Stimulated activated CD4-positive, alpha-beta T cell treated with anti-CD3 and anti-CD28 coated beads, Interleukin-4, amount 100 ng/mL, for 48 hours (primary cell): ENCODE measurements at places on chromosomes 5 and 9.
A peak's percentile ranks its signal among the peaks of the same experiment; 100 is the strongest.

GRCh38 chr9:126472948-126473298 is 140.8 kb upstream of the LMX1B start:
- no peak for DNase-seq

DNA sequence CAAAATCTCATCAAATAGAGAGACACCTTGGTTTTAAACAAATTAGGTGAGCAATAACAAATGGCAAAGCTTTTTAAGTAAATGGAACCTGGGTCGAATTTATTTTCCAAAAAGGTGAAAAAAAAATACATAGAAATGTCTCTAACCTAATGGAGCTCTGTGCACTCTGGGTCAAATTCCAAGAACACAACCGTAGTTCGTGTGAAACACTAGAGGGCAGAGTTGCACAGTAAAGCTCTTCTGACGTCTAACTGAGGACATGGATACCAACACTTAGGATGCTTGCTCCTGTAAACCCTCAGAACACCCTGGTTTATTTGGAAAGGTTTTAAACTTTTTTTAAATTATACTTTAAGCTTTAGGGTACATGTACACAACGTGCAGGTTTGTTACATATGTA is 18.9 kb downstream of the MARCHF11 start:
- DNase-seq, result peak; percentile 2

DNA sequence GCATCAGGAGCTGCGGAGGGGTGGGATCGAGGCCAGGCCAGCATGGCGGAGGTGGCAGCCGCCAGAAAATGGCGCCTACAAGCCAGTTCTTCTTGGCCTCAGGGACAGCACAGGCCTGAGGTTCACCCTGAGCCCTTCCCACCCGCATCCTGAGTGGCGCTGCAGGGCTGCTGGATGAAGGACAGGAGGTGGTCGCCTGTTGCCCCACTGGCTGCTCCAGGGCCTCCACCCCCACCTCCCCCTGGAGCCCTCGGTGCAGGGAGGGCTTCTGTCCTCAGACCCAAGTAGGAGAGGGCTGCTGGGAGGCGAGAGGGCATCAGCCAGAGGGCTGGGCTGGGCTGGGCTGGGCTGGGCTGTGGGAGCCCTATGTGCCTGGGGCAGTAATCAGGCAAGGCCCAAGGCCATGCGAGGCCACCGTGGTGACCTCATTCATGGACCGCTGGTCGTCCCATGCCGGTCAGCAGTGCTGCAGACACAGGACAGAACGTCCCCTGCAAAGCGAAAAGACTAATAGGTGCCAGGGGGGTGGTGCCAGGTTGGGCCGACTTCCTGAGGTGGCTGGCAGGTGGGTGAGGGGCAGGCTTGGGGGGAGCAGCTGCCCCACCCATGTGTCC is 13.8 kb downstream of the GPSM1 start:
- no peak for DNase-seq

- DNase-seq, result no peak
These were observed 58.1 kb downstream of the HSPA4 start for GRCh38 chr5:133109655-133110483.

- DNase-seq, result no peak
These were observed 29.9 kb downstream of the CLINT1 start for GRCh38 chr5:157828944-157829639.

DNA sequence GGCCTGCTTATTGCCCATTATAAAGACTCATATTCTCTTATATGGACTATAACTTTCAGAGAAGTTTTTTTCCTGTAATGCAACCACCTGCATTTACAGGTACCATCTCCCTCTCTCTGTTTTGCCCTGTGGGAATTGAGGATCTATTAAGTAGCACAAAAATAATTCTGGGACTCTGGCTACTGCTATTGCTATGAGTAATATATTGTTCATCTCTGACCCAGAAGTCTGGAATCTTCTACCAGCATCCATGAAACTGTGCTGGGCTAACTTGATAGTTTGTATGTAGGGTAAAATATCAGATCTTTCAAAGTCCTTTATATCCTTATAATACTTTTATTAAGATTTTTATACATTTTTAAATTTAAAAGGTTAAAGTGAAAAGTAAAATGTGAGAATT is 607.2 kb downstream of the EFNA5 start:
- no peak for DNase-seq

DNA sequence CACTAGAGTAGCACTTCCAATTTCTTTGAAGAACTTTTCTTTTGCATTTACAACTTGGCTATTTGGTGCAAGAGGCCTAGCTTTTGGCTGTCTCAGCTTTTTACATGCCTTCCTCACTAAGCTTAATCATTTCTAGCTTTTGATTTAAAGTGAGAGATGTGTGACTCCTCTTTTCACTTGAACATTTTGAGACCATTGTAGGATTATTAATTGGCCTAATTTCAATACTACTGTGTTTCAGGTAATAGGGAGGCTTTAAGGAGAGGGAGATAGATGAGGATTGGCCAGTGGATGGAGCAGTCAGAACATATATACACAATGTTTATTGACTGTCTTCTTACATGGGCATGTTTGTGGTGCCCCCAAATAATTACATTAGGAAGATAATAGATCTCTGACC is 161.7 kb downstream of the GNA14 start:
- no peak for DNase-seq

DNA sequence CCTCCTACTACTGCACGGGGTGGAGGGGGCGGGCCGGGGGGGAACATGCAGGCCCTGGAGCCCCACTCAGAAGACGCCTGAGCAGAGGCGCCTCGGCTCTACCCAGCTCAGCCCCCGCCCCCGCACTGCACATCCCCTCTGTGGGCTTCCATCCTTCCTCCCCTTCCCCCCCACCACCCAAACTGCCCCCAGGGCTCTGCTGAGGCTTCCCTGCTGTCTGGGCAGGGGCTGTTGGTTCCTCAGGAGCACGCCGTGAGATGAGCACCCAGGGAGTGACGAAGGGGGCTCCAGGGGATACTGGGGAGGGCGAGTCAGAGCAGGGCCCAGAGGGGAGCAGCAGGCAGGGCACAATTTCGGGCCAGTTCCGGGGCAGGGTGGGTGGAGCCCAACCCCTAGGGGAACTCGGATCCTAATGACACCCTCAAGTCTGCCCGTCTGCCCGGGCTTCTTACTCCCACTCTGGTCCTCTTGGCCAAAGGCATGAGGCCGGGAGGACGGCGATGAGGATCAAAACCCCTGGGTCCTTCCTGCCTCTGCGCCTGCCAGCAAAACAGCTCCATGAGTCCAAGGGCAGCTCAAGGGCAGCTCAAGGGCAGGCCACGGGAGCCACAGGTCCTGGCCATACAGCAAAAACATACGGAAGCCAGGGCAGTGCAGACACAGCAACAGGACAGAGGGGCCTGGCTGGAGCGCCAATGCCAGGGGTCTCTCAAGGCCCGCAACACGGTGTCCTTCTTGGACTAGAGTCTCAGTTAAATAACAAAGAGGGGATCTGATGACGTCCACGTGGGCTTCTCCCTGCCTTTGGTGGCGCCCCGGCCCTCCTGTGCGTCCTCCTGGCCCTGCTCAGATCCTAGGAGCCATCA is 200.9 kb downstream of the AUH start:
- DNase-seq, result no peak

DNA sequence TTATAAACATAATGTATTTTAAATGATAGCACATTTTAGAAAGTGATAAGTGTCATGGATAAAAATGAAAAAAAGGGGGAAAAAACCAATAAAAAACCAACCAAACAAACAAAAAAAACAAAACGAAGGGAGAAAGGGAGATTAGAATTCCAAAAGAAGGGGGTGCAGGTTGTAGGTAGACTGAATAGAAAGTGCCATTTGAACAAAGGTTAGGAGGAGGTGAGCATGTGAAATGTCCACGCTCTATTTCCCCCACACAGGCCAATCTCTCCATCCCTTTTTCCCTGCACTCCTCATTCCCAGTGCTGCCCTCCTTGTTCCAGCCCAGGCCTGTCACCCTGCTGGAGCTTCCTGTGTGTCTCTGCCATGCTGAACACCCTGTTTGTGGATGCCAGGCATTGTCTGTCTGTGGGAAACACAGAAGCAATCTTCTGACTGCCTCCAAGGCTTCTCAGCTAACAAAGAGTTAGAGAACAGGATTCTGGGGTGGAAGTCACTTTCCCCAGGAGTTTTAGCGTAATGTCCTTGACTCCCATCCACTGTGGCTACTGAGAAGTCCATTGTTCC is 138.8 kb downstream of the ADAMTS16 start:
- DNase-seq, result no peak

DNA sequence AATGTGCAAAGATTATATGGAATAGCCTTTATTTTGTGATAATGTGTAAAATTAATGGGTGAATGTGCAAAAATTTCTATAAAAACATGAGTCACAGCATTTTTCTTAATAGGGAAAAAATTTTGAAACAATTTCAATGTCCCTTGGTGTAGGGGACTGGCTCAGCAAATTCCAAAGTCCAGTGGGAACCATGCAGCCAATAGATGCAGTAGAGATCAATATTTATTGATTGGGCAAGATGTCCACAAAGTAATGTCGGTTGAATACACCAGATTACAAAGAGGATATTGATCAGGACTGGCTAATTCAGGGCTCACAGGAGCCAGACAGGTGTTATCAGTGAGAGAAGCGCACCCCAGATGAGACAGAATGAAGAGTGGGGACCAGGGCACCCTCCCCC is 62.5 kb downstream of the AMBP start:
- DNase-seq, result no peak

- DNase-seq, result no peak
These were observed 121.8 kb downstream of the ADAMTS12 start for GRCh38 chr5:33769968-33770367.

DNA sequence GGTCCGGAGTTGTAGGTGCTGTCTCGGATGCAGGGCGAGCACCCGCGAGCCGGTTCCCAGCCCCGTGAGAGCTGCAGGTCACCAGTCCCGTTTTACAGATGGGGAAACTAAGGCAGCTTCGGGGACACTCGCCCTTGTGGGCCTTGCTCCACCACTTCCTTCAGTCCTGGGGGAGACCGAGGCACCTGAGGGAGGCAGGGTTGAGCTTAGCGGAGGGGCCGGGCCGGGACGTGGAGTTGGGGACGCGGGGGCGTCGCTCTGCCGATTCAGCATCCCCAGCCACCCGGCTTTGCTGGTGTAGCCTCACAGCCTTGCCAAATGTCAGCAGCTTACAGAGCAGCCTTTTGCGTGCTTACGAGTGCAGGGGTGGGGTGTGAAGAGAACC is 530 bp downstream of the BBLN start:
- DNase-seq, result peak; percentile 43

- DNase-seq, result no peak
These were observed 6.6 kb upstream of the ENC1 start for GRCh38 chr5:74647096-74647495.
